ENCODE measurements at places on chromosomes 2 and 18.

DNA sequence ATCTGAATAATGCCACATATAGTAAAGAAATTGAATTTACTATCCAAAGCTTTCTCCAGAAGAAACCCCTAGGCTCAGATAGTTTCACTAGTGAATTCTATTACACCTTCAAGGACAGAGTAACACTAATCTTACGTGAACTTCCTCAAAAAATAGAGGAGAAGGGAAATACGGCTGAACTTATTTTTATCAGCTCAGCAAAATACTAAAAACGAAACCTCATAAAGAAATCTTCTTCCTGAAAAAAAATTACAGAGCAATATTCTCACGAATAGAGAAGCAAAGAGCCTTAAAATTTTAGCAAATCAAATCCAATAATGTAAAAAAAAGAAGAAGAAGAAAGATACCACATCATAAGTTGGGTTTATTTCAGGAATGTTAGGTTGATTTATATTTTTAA is 14.7 kb downstream of the CAPN13 start:
- DNase-seq: no peak

- DNase-seq: no peak
Measured at GRCh38 chr2:236607471-236608187, 38.0 kb downstream of the ACKR3 start.

DNA sequence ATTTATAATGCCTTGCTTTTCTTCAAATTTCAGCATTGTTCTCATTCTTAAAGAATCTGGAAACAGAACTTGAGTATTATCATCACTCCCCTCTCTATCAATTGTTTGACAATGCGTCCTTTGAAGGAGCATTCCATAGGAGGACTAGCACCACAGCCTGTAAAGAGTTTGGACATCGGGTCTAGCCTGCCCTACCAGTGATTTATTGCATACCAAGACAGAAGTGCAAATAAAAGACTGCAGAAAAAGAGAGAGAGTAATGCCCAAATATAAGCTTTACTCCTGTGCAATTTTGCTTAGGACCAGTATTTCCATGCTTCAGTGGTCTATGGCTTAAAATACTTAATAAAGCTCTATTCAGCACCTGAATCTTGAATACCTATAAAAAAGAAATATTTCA is 55.4 kb upstream of the MAP2 start:
- no peak for DNase-seq

DNA sequence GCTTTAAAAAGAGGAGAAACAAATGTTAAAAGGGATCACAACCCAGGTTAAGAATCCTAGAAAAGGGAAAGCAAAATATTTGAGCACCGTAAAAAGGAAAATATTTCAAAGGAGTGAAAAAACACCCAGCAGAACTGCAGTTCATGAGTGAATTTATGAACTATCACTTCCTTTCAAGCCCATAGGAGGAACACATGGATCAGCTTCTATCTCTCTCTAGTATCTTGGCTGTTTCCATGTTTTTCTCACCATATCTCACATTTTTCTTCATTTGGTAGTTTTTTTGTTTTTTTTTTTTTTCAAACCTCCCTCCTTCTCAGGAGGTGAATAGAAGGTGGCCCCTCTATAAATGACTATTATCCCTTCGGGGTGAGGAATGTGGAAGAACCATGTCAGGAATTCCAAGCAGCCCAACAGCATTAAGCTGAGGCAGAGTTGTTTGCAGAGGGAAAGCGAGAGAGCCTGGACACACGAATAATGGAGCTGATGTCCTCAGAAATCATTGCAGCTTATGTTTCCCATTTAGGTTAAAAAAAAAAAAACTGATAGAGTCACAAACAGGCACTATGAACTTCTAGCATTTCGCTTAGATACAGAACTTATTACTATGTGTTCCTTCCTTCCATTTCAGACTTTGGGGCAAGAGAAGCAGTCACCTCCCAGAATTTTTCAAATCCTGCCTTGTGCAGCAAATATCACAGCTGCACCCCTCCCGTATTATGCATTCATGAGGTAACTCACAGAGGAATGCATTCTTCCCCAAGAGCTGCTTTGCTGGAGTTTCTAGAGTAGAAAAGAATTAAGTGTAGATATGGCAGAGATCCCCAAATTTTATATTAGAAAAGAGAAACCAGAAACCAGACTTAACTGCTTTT is 315.6 kb downstream of the IRS1 start:
- no peak for DNase-seq

GRCh38 chr2:151459358-151459757 is 49.7 kb downstream of the RIF1 start:
- DNase-seq: no peak

GRCh38 chr2:30221531-30221930 is 9.8 kb upstream of the LBH start:
- no peak for DNase-seq

DNA sequence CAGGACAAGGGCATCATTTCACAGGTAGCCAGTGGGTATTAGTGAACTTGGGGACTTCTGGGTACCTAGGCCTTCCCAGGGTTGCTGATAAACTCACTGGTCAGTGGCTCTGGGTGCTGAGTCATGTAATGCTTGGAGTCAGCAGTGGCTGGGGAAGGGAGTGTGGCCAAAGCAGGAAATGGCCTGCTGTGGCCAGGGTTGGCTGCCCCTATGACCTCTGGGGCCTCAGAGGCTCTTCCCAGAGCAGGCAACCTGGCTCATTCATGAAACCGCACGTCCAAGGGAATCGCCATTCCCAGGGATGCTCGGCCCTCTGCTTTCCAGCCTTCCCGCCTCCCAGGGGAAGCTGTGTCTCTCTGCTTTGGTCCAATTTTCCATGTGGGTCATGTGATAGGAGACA is 294.9 kb downstream of the DYSF start:
- no peak for DNase-seq

- no peak for DNase-seq
Measured at GRCh38 chr2:145197944-145198343, 678.0 kb upstream of the ZEB2 start.

GRCh38 chr18:1062588-1062987 is 157.9 kb downstream of the ADCYAP1 start:
- DNase-seq: no peak

GRCh38 chr2:54586062-54586461 is 129.9 kb downstream of the SPTBN1 start:
- no peak for DNase-seq

DNA sequence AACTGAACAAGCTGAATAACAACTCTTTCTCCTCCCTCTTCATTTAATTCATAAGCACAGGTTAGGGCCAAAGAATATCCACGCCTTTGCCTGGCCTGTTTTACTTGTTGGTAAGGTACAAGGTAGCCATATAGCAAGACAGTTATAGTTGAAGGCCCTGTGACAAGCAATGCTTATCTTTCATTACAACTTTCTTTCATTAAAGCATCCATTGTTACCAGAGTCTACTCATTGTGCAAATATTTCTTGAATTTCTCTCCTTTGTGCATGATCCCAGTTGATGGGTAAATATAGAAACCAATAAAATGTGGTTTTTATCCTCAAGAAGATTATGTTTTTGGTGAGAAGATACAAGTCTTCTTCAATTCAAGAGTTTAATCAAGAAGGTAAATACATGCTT is 140.2 kb downstream of the UBE2E3 start:
- no peak for DNase-seq

- no peak for DNase-seq
Measured at GRCh38 chr2:133293544-133294353, 274.5 kb downstream of the NCKAP5 start.

DNA sequence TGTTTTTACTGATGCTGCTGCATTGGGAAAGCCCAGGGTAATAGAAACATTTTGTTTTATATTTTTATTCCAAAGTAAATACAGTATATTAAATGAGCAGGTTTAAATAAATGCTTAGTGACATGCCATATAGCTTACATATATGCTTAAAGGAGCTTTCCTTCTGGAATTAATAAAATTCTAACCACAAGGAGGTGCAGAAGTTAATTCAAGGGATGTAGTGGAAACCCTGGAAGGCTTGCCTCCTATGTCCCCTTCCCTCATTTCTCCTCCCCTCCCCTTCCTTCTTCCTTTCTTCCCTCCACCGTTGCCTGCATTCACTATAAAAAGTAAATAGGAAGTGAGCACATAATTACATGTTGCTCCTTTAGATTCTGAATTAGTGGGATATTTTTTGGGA is 96.3 kb downstream of the UBE2E3 start:
- DNase-seq: no peak

- DNase-seq: no peak
Measured at GRCh38 chr2:237244178-237244577, 158.5 kb downstream of the COPS8 start.

- no peak for DNase-seq
Measured at GRCh38 chr2:118833716-118834439, 13.6 kb downstream of the EN1 start.

DNA sequence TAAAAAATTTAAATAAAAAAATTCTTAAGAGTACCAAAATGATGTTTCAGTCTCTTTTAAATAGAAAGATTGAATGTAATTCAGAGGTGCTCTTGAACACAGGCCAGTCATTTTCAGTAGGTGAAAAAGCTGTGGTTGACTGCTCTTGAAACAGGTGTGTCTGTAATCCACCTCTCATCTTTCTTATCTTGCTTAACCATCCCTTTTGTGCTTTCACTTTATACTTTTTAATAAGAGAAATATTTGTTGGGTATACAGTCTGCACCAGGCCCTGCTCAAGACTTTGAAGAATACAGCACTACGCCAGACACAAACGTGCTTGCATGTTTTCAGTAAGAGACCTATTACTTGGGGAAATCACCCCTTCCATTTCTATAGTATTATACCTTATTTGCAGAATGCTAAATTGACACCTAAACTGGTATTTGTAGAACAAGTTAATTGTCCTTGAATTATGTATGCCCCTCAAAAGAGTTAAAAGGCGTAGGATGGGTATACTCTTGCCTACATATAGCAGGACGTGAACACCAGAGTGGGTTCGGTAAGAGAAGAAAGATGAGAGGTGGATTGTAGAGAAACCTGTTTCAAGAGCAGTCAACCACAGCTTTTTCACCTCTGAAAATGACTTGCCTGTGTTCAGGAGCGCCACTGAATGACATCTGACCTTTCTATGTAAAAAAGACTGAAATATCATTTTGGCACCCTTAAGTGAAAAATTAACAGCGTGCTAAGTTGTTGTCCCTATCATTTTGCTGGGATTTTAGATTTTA is 4.0 kb upstream of the RTN4 start:
- no peak for DNase-seq
